NCI-H524 treated with DMSO at 0.1 percent for 48 hours (cell line): ENCODE measurements at places on chromosomes 5 and 9.
A peak's percentile ranks its signal among the peaks of the same experiment; 100 is the strongest.

- DNase-seq, result peak; percentile 81
Observed at GRCh38 chr9:136695435-136695895, 8.2 kb upstream of the AGPAT2 start.

DNA sequence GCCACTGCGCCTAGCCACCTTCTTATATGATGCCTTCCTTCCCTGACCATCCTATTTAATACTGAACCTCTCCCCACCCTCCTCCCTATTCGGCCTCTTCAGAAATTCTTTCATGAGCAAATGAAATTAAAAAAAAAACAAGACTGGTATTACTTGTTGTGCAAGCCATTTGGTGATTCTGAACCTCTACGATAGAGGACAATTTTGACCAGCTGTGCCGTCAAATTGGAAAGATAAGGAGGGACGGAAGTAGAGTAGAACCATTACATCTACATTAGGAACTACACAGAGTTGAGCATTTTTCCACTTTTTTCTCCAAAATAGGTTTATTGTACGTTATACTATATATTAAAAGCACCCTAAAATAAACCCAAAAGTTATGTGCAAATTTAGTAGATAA is 2.9 kb downstream of the DHX29 start:
- no peak for DNase-seq

GRCh38 chr9:129270903-129271431 is 92.9 kb upstream of the IER5L start:
- no peak for DNase-seq

- DNase-seq, result no peak
Observed at GRCh38 chr5:126816649-126817048, 39.7 kb downstream of the LMNB1 start.

- no peak for DNase-seq
Observed at GRCh38 chr5:13217636-13218035, 726.9 kb downstream of the DNAH5 start.

GRCh38 chr5:97629276-97629675 is 446.2 kb upstream of the RIOK2 start:
- DNase-seq, result peak; percentile 5

DNA sequence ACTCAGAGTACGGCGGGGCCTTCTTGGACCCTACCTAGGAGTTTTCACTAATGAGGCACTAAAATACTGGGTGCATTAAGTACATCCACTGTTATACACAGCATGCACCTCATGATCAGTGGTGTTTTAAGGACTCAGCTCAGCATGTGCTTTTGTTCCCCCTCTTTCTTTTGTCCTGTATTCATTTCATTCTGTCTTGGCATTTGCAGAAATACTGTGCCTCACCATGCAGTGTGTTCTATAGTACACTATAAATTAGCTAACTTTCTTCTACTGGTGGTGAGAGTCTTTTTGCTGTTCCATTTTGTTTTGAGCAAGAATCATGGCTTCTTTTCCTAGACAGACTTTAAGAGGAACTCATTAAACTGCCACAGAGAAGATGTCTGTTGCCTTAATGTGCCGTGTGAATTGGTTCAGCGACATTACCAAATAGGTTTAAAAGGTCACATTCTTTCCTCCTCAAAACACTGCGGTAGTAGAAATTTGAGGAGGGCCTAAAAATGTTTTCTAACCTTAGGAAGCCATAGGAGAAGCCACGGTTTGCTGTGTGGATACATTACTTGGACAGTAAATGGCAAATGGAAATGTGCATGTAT is 276.6 kb downstream of the MAST4 start:
- no peak for DNase-seq

DNA sequence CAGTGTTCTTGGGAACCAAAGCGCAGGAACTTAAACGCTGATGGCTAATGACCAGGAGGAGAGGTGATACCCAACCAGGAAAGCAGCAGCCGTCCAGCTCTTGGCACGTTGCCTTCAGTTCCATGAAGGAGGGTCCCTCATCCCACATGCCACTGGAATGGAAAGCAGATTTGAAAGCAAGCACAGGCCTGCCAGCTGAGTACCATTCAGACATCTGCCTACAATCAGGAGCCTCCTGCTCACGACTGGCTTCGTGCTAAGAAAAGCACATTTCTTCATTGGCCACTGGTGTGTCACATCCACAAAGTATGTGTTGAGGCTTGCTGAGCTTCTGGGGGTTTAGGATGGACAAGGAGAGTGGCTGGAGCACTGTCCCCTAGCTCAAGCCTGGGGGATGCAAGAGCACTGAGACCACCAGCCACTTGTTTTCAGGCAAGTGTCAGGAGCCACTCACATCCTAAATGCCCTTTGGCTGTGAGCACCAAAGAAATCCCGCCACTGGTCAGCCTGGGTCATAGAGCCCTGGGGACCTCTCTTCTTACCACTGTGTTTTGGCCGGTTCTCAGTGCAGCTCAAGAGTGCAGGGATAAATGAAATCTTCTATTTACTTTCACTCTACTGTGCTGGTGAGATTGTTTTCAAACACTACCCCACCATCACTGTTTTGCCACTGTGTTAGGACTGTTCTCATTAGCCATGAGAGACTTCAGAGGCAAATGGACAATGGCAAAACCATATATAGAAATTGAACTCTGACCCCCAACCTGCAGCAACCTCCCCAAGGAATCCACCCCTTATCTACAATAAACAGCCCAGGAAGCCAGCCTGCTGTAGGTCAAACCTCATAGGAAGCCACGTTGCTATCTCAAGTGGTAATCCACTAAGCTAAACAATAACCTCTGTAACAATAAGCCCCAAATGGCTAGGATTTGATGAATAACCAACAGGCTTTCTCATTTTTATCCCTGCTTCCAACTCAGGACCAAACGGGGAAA is 58.3 kb downstream of the MTX3 start:
- DNase-seq, result no peak

DNA sequence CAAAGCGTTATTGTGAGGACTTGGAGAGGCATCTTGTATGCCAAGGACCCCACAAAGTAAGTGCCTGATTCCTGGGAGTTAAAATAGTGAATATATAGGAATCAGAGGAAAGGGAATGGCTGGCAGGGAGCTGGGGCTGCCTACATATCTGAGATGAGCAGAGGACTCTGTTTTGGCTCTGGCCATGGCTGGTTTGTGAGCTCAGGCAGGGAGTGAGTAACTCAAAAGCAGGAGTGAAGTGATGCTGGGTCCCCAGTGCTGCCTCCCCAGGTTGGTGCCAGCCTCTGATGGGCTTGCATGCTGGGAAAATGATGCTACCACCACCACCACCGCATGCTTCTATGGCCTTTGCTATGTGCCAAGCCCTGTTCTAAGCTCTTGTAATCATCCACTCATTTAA is 246.0 kb upstream of the MVB12B start:
- DNase-seq, result no peak

GRCh38 chr5:149700347-149700746 is 29.8 kb upstream of the PPARGC1B start:
- DNase-seq, result no peak

DNA sequence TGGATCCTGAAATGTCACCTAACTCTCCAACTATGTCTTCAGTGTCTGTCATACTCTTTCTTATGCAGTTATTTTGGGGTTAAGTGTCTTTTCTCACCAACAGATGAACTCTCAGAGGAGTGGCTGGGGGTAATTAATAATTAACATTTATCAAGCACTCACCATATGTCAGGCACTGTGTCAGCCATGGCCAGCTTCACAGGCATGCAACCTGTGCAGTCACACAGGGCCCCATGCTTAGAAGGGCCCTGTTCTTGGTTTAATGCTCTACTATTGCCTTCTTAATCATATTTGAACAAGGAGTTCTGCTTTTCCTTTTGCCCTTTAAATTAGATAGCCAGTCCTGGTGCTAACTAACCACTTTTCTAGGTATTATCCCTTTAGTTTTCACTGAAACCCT is 3.4 kb upstream of the GRPEL2 start:
- DNase-seq, result peak; percentile 83

GRCh38 chr5:177491429-177491945 is 5.9 kb downstream of the PDLIM7 start:
- DNase-seq, result no peak

- DNase-seq, result no peak
Observed at GRCh38 chr5:126752081-126752785, 24.7 kb upstream of the LMNB1 start.

DNA sequence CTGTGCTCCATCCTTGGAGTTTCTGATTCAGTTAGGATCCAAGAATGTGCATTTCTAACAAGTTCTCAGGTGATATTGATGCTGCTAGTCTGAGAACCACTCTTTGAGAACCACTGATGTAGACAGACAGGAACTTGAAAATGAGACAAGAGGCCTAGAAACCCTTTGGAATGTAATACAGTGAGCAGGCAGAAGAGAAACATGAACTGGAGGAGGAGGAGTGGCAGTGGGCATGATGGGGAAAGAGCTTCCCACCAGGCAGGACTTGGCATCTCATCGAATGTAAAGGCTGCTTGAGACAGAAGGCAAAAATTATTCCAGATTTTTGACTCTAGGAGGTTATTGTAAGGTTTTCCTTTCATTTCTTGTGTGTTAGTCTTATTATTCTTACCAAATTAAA is 295.8 kb upstream of the SGCD start:
- DNase-seq, result no peak

DNA sequence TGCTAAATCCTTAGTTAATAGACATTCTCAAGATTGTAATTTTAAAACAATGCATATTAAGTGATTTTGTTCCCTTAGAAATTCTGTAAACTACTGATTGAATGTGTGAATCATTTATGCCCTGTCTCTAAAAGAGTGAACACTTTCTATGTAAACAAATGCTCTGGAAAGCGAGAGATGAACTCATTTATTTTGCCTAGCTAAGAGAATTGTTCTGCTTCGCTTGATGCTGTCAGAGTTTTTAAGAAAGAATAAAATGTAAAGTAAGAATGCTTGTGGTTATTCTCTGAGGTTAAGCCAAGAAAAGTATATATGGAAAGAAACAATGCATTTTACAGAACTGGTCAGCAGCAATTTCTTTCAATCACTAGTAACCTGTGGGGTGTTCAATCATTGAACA is 347.4 kb upstream of the NUDT12 start:
- DNase-seq, result no peak

DNA sequence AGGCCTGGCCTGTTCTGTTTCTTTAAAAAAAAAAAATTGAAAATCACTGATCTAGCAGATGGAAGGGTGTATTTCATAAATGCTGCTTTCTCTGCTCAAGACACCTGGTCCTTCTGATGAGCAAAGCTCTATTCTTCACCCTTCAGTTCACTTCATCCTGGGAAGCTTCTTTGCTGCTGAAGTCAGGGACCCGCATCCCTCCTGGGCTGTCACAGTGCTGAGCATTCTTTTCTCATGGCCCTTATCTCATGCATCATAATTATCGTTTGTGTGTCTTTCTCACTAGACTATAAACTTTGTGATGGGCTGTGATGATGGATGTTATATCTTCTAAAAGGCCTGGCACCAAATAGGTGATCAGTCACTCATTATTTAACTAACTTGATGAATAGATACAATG is 461.0 kb downstream of the GADD45G start:
- DNase-seq, result no peak
